ENCODE measurements at places on chromosomes 6 and 20.

GRCh38 chr6:118869350-118869749, 24.6 kb upstream of the ASF1A start:
- no peak for DNase-seq

DNA sequence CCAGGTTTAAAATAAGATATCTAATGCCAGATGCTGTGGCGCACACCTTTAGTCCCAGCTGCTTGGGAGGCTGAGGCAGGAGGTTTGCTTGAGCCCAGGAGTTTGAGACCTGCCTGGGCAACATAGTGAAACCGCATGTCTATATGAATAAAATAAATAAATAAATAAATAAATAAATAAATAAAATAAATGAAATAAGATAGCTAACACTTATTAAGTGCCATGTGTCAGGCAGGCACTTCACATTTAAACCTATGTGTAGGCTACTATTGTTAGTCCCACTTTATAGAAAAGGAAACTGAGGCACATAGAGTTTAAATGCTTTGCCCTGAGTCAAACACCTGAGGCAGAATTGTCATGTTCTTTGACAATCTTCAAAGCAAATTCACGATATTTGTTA, 32.9 kb upstream of the RREB1 start:
- no peak for DNase-seq

DNA sequence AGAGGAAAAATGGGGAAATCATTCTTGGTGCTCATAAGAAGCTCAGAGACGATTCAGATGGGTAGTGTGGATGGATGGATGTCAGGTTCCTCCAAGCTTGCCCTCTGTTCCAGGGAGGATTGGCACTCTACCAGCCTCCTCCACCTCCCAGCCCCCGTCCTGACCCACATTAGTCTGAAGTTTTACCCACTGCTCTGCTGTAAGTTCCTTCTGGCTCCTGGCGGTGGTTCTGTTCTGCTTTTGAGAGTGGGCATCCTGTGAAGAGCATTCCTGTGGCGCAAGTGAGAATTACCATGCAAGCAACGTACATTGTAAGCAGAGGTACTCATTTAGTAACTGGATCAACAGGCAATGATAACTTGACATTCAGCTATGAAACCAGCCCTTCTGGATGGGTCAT, 103.4 kb downstream of the SYNDIG1 start:
- no peak for DNase-seq

GRCh38 chr6:166904101-166904746, 52.1 kb downstream of the RNASET2 start:
- DNase-seq: no peak

DNA sequence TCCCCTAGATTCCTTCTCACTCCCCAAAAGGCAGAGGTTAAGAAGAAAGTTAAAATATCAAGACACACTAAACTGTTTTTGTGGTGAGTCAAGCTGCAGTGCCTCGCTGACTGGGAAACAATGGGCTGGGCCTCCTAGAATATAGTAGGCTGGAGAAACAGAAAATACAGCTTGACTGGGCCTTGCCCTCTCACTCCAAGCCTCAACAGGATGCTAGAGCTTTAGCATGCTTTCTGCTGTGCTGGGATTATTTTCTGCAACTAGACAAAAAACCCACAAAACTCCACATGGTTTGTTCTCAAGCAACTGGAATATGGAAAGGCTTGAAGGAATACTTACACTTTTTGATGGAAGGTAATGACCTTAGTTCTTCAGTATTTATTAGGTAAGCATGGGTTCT, 27.9 kb downstream of the FOXO3 start:
- DNase-seq: peak; percentile 56

DNA sequence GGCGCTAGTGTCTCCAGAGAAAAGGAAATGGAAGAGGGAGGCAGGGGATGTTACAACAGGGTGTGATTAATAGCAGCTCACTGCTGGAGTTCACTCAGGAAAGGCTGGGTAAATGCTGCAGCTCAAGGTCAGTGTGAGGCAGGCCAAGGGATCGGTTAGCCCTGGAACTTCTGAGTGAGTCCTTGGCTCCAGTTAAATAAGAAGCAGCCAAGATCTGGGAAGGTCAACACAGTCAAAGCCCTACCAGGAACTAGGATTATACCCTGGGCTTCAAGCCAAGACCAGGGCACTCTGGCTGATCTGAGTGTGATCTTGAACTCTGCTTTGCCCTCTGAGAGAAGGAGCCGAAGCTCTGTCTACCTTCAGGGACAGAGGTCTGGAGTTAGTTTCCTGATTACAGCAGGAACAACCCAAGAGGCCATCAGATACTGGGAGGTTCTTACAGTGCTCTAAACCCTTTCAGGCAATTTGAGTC, 44.3 kb downstream of the TPD52L1 start:
- DNase-seq: no peak

DNA sequence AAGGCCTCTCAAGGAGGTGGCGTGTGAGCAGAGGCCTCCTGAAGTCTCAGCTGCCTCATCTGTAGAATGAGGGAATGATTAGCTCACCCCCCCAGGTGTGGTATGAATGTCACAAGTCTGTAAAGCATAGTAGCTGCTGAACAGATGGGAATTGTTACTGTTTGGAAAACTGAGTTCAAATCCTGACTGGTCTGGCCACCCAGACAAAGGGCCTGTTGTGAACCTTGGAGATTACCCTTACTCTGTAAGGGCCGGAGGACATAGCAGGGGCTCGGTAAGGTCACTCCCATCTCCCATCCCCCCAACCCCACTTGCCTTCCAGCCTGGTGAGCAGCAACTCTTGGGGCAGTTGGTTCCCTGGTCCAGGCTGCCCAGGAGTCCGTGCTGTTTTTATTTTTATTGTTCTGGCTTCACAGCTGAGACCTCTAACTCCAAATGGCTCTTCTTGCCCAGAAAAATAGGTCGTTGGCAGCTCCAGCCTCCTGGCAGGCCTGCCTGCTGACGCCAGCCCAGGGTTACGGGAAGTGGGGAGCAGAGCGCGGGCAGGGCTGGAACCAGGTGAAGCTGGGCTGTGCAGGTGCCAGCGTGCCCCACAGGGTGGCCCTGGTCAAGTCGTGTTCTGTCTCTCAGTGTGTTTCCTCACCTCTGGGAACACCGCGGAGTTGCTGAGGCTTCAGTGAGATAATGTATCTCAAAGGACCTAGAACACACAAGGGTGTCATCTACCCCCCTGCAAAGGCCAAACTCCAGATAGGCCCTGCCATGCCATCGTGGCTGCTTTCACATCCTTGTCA, 4.5 kb upstream of the SIRPA start:
- no peak for DNase-seq

- peak; percentile 14 for DNase-seq
These were observed 21.2 kb downstream of the MKKS start for GRCh38 chr20:10412591-10413408.

- no peak for DNase-seq
These were observed 46.0 kb upstream of the IL17A start for GRCh38 chr6:52139985-52140680.

GRCh38 chr20:58470336-58471192, 44.6 kb downstream of the APCDD1L start:
- no peak for DNase-seq

DNA sequence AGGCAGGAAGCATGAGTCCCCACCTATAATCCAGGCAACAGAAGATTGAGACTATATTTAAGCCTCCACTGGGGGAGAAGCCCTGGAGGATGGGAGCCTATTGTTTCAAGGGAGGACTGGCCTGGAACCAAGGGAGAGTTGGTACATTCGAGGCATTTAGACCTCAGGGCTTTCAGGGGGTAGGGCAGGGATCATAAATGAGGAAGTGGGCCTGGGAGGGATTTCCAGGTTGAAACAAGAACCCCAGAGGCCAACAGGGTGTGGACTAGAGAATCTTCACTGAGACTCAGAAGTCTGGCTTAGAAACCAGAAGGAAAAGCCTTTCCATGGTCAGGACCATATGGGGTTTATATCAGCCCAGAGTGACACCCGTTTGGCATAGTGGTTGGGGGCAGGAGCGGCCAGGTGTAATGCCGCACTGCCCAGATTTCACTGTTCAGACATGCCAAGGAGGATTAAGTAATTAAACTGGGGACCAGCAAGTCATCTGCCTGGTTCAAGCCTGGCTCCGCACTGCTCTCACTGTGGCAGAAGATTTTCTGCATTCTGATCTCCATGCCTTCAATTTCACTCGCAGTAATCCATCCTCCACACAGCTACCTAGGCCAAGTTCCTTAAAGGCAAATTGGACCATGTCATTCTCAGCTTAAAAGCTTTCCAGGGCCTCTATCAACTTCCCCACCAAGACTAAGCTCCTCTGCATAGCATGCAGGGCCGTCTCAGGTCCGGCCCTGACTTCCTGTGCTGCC, 17.8 kb downstream of the LRFN2 start:
- no peak for DNase-seq

DNA sequence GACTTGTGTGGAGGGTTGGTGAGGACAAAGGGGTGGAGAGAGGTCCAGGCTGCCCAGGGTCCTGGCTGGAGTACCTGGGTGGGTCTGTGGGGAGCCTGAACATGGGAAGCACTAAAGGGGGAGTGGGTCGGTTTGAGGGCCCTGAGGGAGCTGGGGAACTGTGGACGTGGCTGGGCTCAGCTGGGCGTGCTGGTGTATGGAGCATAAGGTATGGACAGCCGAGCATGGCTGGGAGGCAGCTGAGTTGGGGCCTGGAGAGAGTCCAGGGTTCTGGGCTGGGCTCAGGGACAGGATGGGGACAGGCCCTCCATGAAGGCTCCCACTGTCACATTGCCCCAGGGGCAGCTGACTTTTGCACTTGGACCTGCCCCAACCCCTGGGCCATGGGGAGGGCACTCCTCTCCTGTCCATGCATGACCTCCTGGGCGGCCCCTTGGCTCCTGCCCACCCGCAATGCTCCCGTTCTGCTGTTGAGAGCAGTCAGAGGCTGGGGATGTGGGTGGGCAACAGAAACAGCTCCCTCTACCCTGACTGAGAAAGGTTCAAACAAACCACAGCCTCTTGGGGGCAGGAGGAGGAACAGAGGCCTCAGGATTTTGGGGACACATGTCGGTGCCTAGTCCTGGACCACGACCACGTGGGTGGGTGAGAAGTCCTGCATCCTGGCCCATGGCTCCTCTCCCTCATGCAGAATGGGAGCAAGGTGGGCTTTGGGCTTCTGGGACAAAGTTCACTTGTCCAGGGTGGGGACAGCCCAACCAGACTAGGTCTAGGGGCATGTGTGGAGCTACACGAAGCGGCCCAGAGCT, 4.5 kb downstream of the C20orf204 start:
- no peak for DNase-seq

- no peak for DNase-seq
These were observed 14.3 kb downstream of the HRH3 start for GRCh38 chr20:62205618-62206387.

- no peak for DNase-seq
These were observed 21.6 kb downstream of the ZNFX1 start for GRCh38 chr20:49256261-49256660.
